Transverse colon (tissue), 4 donors: ENCODE measurements at places on chromosomes 6 and 20.

GRCh38 chr6:33962246-33963027, 158.6 kb upstream of the MLN start:
- no peaks in the 10 kb centered on the region for H3K4me1 ChIP-seq
- H3K27me3 ChIP-seq = no peaks in the 10 kb centered on the region
- DNase-seq = no peak
- no peak overlapping the region for H3K4me3 ChIP-seq
- no peak overlapping the region for H3K27ac ChIP-seq

DNA sequence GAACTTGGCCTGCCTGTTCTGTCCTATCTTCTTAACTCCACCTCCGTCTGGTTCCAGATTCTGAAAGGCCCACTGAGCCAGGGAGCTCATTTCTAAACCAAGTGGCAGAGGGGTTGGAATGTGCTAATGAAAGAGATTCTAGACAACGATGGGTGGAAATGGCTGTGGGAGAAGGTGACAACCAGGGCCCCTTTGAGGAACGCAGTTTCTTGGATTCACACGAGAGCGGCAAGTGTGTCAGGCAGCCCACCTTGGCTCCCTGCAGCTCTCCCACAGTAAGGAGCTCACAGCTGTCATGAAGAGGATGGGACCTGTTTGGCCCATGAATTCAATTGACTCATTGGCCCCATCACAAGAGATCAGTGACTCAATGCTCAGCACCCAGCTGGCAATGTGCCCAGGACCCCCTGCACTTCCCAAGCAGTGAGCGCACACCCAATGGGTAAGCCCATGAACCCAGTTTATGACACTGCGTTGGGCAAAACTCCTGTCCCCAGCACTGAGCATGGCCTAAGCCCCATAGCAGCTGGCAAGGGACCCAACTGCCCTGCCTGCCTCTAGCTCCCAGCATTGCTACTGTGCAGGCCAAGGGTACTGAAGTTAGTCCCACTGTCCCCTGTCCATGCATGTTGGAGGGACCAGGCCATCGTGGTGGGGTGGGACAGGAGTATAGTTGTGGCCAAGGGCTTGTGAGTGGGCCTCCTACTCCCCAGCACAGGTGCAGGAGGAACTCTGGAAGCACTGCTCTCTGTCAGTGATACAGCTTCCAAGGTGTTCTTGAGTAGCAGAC, 16.4 kb downstream of the MRPS18A start:
- peaks cover 32% of the 10 kb centered on the region for H3K4me1 ChIP-seq
- DNase-seq = no peak
- H3K4me3 ChIP-seq = no peak overlapping the region
- no peak overlapping the region for H3K27ac ChIP-seq

- H3K27ac ChIP-seq = peak within 1 kb of the TSS; percentile 82
- H3K36me3 ChIP-seq = no peaks in the 10 kb centered on the region
- peaks cover 24% of the 10 kb centered on the region for H3K4me1 ChIP-seq
- H3K4me3 ChIP-seq = peak within 1 kb of the TSS; percentile 62
Measured at GRCh38 chr20:51542571-51543421, at the start of gene NFATC2. Gene NFATC2 (minus strand): TSS chr20:51542719. CDS start chr20:51542499, 220 bp downstream.

GRCh38 chr6:11404081-11404480, 133.5 kb upstream of the TMEM170B start:
- no peak for DNase-seq
- no peaks in the 10 kb centered on the region for H3K4me1 ChIP-seq
- H3K4me3 ChIP-seq = no peak overlapping the region
- H3K36me3 ChIP-seq = no peaks in the 10 kb centered on the region
- H3K27ac ChIP-seq = no peak overlapping the region

- H3K4me1 ChIP-seq = no peaks in the 10 kb centered on the region
- no peak overlapping the region for H3K4me3 ChIP-seq
- no peak overlapping the region for H3K27ac ChIP-seq
- H3K27me3 ChIP-seq = no peaks in the 10 kb centered on the region
Measured at GRCh38 chr20:54040531-54040930, 29.9 kb downstream of the BCAS1 start.

GRCh38 chr6:104400844-104401243, 458.9 kb downstream of the HACE1 start:
- no peaks in the 10 kb centered on the region for H3K4me1 ChIP-seq
- H3K36me3 ChIP-seq = no peaks in the 10 kb centered on the region
- DNase-seq = no peak
- H3K27ac ChIP-seq = no peak overlapping the region

GRCh38 chr6:29345380-29345779, 23.3 kb downstream of the OR5V1 start:
- no peaks in the 10 kb centered on the region for H3K27me3 ChIP-seq
- H3K27ac ChIP-seq = no peak overlapping the region
- H3K4me1 ChIP-seq = no peaks in the 10 kb centered on the region
- H3K4me3 ChIP-seq = no peak overlapping the region
- no peaks in the 10 kb centered on the region for H3K36me3 ChIP-seq
- DNase-seq = no peak

DNA sequence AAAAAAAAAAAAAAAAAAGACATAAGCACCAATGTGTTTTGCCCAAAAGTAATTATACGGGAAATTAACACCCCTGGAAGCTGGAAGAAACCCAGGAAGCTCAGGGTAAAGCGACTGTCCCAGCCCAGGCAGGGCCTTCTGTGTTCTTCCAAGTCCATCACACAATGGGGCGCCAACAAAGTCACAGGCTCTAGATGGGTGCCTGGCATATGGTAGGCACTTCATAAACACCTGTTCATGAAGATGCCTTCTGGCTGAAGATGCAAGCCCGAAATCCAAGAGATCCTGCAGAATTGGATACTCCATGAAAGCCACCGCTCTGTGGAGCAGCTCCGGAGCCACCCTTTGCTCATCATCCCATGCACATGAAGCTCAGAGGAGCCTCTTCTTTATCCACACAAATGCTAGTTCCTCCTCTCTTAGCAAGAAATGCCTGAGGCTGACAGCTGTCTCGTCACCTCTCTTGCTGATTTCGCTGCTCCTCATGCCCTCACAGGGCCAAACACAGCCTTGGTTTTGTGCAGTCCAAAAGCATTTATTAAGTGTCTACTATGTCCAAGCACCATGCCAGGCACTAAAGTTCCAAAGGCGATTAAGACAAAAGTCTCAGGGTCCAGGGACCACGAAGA, 76.6 kb downstream of the TRERF1 start:
- no peak overlapping the region for H3K4me3 ChIP-seq
- no peak for DNase-seq
- no peaks in the 10 kb centered on the region for H3K27me3 ChIP-seq
- H3K4me1 ChIP-seq = peaks cover 2% of the 10 kb centered on the region
- no peaks in the 10 kb centered on the region for H3K36me3 ChIP-seq

GRCh38 chr6:46333481-46333880, 157.8 kb downstream of the RCAN2 start:
- no peak overlapping the region for H3K27ac ChIP-seq
- H3K27me3 ChIP-seq = no peaks in the 10 kb centered on the region
- H3K4me1 ChIP-seq = peaks cover 10% of the 10 kb centered on the region
- H3K4me3 ChIP-seq = no peak overlapping the region

- no peaks in the 10 kb centered on the region for H3K36me3 ChIP-seq
- H3K4me3 ChIP-seq = no peak overlapping the region
- no peaks in the 10 kb centered on the region for H3K4me1 ChIP-seq
- H3K27ac ChIP-seq = no peak overlapping the region
- no peak for DNase-seq
Measured at GRCh38 chr20:52800734-52801627, 171.2 kb upstream of the TSHZ2 start.

GRCh38 chr20:41306061-41306727, 11.3 kb downstream of the ZHX3 start:
- DNase-seq = no peak
- no peak overlapping the region for H3K27ac ChIP-seq
- no peaks in the 10 kb centered on the region for H3K36me3 ChIP-seq
- H3K4me1 ChIP-seq = peaks cover 18% of the 10 kb centered on the region
- H3K4me3 ChIP-seq = no peak overlapping the region

DNA sequence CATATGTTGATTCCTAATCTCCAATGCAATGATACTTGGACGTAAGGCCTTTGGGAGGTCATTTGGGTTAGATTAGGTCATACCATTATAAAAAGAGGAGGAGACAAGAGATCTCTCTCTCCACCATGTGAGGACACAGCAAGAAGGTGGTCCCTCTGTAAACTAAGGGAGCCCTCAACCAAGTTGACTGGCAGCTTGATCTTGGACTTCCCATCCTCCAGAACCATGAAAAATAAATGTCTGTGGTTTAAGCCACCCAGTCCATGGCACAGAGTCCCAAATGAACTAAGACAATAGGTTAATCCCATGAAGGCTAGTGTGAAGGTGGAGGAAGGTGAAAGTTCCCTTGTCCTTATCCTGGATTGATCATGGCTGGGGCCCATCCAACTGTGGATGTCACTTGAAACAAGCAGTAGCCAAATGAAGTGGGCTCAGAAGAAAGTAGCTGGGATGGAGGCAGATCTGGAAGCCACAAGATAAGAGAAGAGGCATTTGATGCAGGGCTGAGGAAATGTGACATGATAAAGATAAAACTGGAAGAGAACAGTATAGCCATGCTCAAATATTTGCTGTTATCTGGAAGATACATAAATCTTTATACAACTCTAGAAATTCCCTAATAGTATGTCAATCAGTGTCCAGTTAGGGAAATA, 99.9 kb downstream of the BANF2 start:
- H3K27ac ChIP-seq = no peak overlapping the region
- H3K4me3 ChIP-seq = no peak overlapping the region
- H3K4me1 ChIP-seq = no peaks in the 10 kb centered on the region
- H3K36me3 ChIP-seq = no peaks in the 10 kb centered on the region
